AG08396 (cell line): ENCODE measurements at places on chromosomes 16 and 17.
A peak's percentile ranks its signal among the peaks of the same experiment; 100 is the strongest.

- peak; percentile 93 for DNase-seq
These were observed at the start of the genes CNTD1 and COA3 for GRCh38 chr17:42798383-42799380. Gene CNTD1, plus strand, starts transcription at chr17:42798861. Its CDS starts 207 bp downstream, at chr17:42799068. Gene COA3, minus strand, starts transcription at chr17:42798704. Its CDS starts 23 bp downstream, at chr17:42798681.

GRCh38 chr16:21667575-21667974 is 3.8 kb downstream of the OTOA start:
- DNase-seq: no peak

GRCh38 chr16:4216596-4216995 is 25.3 kb downstream of the SRL start:
- DNase-seq: no peak

GRCh38 chr16:83806731-83807130 is 1.0 kb upstream of the HSBP1 start:
- no peak for DNase-seq

DNA sequence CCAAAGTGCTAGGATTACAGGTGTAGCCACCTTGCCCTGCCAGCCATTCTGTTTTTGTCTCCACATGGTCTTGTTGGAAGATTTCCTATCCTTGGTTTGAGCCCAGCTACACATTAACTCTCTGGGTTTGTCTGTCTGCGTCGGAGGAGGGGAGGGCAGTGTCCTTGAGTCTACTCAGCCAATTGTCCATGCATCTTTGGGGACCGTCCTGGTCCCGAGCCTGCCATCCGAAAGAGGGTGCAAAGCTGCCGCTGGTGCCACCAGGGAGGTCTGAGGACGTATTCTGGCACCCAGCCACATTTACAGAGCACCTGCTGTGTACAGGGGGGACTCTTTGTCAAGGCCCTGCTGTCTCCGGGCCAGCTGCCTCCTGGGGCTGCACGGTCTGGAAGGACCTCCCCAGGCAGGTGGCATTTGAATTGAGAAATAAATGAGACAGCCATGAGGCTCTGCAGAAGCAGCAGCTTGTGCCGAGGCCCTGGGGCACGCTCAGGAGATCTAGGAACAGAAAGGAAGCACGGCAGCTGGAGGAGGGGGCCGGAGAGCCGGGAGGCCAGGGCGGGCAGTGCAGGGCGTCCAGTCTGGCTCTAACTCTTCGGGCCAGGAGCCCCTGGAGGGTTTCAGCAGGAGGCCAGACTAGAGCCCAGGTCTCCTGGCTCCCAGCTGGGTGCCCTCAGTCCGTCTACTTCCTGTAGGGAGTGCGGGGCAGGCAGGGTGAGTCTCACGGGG is 1.5 kb downstream of the CYBA start:
- DNase-seq: no peak

GRCh38 chr16:50299508-50300105 is 33.3 kb downstream of the ADCY7 start:
- no peak for DNase-seq

DNA sequence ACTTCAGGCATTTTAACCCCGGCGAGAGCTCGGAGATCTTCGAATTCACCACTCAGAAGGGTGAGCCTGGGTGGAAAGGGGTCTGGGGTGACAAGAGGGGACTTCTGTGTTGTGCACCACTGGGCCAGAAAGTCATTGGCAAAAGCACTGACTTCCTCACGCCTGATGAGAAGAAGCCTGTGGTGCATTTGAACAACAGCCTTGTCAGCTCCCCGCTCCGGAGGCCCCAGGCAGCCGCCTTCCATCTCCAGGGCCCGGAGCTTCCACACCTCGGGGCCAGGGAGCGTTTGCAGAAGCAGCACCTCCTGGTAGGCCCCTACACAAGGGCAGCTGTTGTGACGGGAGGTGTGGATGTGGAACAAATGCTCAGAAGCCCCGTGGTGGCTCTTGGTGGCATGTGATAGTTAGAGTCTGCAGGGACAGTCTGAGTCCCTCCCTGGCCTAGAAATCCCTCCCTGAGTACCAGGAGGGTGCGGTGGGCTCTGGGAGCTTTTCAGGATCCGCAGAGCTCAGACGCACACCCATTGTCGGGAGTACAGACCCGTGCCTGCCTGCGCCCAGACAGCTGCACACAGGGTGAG is 9.7 kb downstream of the CACNG1 start:
- no peak for DNase-seq

DNA sequence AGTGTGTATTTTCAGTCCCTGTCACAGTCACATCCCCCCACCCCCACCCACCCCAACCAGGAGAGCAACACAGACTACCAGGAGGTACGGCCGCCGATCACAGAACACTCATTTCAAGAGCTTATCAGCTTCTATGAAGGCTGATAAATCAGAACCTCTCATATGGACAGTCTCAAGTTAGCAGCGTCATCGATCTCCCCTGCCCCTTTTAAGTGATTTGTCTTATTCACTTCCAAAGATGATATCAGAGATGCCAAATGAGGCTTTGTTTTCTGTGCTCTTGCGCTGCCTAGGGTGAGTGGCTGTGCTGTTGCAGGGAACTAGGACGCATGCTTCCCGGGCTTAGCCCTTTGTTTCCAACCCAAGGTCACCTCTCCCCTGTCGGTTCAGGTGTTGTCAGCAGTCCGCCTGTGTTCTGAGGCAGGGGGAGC is 26.8 kb upstream of the PMFBP1 start:
- no peak for DNase-seq

DNA sequence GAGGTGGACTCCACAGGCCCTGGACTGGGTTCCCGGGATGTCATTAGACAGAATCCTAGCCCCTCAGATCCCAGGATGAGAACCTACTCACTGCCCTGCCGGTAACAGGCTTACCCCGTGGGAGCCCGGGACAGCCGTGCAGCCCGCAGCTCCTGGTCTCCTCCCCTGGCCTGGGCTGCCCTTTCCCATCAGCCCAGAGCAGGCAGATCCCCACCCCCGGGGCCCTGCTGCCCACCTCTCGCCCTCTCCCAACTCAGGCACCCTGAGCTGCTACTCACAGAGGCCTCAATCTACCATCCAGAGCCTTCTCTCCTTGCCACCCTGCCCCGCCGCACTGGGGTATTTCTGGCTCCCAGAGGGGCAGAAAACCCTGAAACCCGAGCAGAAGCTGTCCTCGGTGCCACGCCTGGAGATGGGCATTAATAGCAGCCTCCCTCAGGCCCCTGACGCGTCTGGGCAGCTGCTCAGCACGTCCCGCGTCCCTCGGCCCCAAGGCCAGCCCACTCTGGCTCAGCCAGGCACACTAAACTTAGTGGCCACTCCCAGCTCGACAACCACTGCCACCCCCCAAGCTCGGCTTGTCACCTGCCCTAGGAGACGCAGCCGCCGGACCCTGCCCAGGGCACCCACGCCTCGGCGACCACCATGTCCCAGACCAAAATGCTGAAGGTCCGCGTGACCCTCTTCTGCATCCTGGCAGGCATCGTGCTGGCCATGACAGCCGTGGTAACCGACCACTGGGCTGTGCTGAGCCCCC is at the start of gene CACNG1:
Gene CACNG1, plus strand, starts transcription at position 539 of the 757 bp plus-strand sequence. Its CDS starts 107 bp downstream, at position 646.
- DNase-seq: no peak

- DNase-seq: no peak
These were observed 6.1 kb upstream of the ARHGAP23 start for GRCh38 chr17:38421871-38422827.

GRCh38 chr17:39667945-39668924 is at the start of gene PNMT:
Gene PNMT, plus strand, starts transcription at chr17:39668453. Its CDS starts 23 bp downstream, at chr17:39668476.
- peak; percentile 82 for DNase-seq

GRCh38 chr17:20066253-20066652 is 57.1 kb downstream of the SPECC1 start:
- DNase-seq: peak; percentile 56

GRCh38 chr17:63624531-63624880 is 2.3 kb downstream of the MAP3K3 start:
- DNase-seq: no peak

DNA sequence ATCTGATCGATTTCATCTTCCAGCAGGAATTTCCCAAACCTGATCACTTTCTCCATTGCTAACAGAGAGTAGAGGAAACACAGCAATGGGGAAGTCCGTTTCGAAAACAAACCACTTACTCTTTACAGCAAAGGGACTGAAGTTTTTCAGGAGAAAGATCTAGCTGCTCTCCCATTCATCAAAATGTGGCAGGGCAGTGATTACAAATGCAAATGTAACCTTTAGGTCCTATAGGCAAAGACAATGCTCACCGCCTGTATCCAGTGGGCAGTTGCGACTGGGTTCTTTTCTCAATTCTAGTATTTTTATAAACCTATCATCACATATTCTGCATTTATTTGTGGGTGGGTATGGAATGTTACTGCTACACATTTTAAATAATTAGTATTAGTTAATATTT is 218.0 kb upstream of the ZFHX3 start:
- DNase-seq: no peak

DNA sequence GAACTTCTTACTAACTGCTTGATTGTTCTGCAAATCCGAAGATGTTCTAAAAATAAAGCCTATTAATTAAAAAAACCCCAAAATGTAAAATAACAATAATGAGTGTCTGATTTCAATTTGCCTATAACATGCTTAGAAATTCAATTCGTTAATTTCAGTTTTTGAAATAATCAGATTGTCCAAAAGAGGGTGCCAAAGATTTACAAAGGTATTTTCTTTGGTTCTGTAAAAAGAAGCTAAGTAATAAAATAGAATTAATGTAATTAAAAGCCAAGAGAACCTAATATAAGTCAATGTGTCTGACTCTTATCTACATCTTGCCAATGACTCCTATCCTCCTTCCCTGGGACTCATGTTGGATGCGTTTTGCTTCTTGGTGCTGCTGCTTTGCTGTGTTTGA is 75.0 kb upstream of the CPHXL start:
- no peak for DNase-seq

- DNase-seq: no peak
These were observed 32.2 kb downstream of the CHP2 start for GRCh38 chr16:23786964-23787561.

GRCh38 chr17:49370971-49371834 is 9.2 kb upstream of the ZNF652 start:
- no peak for DNase-seq

DNA sequence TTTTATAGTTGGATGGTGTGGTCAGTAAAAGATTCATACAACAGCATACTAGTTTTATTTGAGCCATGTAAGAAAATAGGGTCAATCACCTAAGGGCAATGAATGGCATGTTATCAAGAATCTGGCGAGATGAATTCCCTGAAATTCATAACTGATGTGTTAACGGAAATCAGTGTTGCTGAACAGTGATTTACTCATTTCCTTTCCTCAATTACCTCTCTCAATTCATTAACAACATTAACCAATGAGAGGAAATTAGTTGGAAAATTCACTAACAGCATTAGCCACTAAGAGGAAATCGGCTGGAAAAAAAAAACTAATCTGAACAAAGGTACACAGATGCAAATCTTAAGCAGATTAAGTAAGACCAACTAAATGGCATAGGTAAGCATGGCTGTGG is 6.3 kb downstream of the CMTR2 start:
- DNase-seq: no peak

- DNase-seq: no peak
These were observed 62.1 kb downstream of the ABHD15 start for GRCh38 chr17:29504711-29505110.

- peak; percentile 20 for DNase-seq
These were observed 365.6 kb downstream of the SLC39A11 start for GRCh38 chr17:72726936-72727335.

GRCh38 chr16:13291591-13292333 is 390.4 kb downstream of the SHISA9 start:
- DNase-seq: no peak
